Stimulated activated CD8-positive, alpha-beta memory T cell treated with anti-CD3 and anti-CD28 coated beads, Interleukin-4, amount 100 ng/mL, for 1 hour (primary cell): ENCODE measurements at places on chromosomes 11 and 22.

DNA sequence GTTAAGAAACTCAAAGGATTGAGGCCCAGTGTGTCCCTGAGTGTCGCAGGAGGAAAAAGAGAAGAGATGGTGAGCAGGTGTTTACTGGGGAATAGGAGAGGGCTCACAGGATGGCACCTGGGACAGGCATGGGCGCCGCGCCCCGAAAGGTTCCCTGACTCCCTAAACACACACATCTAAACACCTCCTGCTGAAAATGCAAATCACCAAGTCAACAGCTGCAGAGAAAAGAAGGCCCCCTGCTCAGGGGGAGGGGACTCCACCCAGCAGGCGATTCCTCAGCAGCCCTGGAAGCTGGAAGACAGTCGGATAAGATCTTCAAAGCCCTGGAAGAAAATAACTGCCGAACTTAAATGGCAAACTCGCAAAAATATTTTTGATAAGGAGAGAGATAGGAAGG is 377.2 kb downstream of the BRD1 start:
- no peak for DNase-seq

DNA sequence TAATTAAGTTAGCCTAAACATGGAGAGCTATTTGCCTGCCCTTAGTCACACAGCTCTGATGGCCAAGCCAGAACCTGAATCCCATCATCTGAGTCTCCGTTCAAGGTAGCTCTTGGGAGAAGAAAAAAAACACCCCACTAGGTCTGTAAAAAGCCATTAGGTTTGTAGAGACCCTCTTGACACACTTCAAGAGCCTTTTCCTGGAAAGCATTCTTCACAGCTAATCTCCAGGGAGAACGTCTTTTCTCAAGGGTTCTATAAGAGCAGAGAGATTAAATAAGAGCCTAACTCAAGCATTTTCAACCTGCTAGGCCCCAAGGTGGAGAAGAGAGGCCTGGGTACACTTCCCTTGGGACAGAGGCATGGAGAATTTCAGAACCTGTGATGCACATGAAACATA is 61.6 kb upstream of the NAV2 start:
- DNase-seq: no peak

- DNase-seq: no peak
Measured at GRCh38 chr11:62267576-62267975, 2.4 kb upstream of the SCGB2A2 start.

- no peak for DNase-seq
Measured at GRCh38 chr11:69947059-69947792, 128.0 kb upstream of the FGF3 start.
